ENCODE measurements at places on chromosomes 1 and 21. TPM values are rescaled to one million over a fixed set of nuclear protein-coding genes. Genes with fewer than 3 reads are reported as not detected.
A peak's percentile ranks its signal among the peaks of the same experiment; 100 is the strongest.

The SPRR2B gene
- not detected for total RNA-seq

The C1orf115 gene
- total RNA-seq: 3.4 TPM

The ANGPTL3 gene
- total RNA-seq: 16.1 TPM

The CLDN17 gene
- total RNA-seq: not detected

DNA sequence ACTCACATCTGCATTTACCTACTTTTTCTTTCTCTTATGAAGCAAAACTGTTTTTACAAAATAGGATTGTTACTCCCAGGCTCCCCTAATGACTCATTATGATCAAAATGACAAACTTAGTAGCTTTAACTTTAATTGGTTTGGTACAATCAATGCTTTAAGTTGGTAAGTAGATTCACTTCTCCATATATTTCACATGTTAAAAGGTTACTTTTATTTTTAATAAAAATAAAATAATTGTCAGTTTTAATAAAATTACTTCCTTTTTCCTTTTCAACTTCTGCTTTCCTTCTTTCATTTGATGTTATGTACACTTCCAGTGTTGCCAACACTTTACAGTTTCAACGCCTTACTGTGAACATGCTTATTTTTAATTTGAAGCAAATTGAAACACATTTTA is 477.6 kb downstream of the SETD4 start:
- no peak for DNase-seq

- no peak for DNase-seq
Observed at GRCh38 chr1:19613171-19613703, 30.9 kb upstream of the NBL1 start.

DNA sequence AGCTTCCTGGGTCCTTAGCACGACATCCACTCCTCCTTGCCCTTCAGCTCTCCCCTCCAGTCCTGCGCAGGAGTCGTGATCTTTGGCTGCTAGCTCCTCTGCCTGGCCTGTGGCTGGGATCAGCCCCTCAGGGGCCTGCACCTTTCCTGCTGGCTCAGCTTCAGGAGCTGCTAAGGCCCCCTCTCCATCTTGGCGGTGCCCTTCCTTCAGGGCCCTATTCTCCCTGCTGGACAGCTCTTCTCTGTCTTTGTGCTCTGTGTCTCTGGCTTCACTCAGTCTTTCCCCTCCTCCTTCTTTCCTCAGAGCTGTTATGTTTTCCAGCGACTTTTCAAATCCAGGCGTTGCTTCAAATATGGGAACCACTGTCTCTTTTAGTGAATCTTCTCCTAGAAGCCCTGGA is 59.5 kb upstream of the LRRC53 start:
- DNase-seq: peak; percentile 63

Measured in umbilical cord (tissue), 2 donors.